Ovary (tissue), 10 donors: ENCODE measurements at places on chromosomes 6 and 20.

DNA sequence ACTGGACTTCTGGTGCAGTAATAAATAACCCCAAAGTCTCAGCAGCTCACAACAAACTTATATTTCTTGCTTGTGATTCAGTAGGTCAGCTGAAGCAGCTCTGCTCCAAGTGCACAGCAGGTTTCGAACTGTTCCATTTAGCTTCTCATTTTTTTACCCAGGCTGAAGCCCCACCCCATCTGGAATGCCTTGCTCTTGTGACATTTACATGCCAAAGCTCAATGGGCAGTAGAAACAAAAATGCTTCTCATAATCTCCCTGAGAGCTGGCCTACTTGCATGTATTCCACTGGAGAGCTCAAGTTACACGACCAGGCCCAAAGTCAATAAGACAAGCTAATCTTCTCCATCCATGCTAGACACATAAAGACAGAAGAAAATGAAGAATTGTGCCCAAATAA, 165.2 kb downstream of the HAO1 start:
- no peak for DNase-seq

DNA sequence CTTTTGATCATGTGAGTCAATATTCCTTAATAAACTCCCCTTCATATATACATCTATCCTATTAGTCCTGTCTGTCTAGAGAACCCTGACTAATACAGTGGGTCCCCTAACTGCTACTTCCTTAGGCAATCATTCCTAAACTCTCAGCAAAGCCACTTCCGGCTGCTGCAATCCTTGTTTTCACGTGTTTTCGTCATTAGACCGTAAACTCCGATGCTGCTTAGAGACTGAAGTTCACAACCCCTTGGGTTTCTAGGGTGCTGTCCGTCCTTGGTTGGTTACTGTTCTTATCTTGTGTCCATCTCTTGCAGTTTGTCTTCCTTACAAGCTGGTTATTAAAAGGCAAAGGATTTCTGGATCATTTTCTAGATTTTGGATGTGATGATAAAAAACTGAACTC, 106.4 kb downstream of the GMPR start:
- DNase-seq, result no peak

GRCh38 chr6:134309227-134309626, 8.7 kb downstream of the SGK1 start:
- DNase-seq, result no peak

- no peak for DNase-seq
Observed at GRCh38 chr6:132458887-132459604, 53.9 kb downstream of the STX7 start.

DNA sequence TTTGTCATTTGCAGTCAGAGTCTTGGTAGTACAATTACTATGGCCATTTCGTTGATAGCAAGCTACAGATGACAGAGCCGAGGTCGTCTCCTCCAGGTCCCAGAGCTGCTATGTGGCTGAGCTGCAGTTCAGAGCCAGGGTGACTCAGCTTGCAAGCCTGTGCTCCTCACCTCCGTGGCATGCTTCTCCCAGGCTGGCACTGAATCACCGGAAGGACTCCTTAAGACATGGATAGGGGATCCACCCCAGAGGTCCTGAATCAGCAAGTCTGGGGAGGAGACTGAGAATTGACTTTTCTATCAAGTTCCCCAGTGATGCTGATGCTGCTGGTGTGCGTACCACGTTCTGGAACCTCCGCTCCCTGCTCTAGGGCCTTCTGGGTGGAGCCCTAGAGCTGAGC, 291.2 kb downstream of the CDH26 start:
- no peak for DNase-seq

DNA sequence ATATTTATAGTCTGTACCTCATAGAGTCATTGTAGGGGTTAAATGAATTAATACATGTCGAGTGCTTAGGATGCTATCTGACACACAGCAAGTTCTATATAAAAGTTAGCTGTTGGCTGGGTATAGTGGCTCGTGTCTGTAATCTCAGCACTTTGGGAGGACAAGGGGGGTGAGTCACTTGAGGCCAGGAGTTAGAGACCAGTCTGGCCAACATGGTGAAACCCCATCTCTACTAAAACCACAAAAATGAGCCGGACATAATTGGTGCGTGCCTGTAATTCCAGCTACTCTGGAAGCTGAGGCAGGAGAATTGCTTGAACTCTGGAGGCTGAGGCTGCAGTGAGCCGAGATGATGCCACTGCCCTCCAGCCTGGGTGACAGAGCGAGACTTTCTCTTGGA, 222.9 kb downstream of the UBE3D start:
- no peak for DNase-seq

DNA sequence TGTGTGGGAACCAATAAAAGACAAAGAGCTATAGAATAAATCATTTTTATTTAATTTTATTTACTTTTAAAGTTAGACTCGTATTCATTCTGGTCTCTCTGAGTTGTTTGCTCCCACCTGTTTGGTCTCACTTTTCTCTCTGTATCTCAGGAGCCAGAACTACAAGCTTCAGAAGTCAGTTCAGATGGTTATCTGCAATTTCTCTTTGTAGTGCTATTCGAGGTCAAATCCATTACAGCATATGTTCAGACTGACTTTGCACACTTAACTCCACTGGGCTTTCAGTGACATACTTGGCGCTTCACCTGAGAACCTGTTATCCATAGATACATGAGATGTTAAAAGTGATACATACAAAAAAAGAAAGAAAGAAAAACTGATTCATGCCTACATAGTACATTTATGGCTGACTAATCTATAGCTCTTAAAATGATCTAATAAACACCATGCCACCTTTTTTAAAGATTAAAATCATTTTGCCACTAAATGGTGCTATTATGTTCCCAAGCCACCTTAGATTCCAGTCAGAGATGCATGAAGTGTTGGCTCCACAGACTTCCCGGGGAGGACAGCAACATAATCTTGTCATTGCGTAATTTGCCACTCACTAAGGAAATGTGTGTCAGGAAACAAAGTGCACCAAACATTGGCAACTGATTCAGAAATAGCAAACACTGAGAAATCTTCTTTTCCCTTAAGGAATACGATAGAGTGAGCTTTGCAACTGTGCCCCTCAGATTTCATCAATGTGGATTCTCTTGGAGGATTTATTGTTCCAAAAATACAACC, 396.7 kb downstream of the HACE1 start:
- no peak for DNase-seq

- DNase-seq, result no peak
Observed at GRCh38 chr6:1821164-1821512, 211.4 kb downstream of the FOXC1 start.

- DNase-seq, result peak; percentile 63
Observed at GRCh38 chr20:362271-363254, 15.7 kb downstream of the NRSN2 start.

- no peak for DNase-seq
Observed at GRCh38 chr6:111805511-111806164, 67.6 kb downstream of the FYN start.

GRCh38 chr6:5457041-5457440, 195.7 kb downstream of the FARS2 start:
- no peak for DNase-seq
